ENCODE measurements at places on chromosomes 4 and X.

DNA sequence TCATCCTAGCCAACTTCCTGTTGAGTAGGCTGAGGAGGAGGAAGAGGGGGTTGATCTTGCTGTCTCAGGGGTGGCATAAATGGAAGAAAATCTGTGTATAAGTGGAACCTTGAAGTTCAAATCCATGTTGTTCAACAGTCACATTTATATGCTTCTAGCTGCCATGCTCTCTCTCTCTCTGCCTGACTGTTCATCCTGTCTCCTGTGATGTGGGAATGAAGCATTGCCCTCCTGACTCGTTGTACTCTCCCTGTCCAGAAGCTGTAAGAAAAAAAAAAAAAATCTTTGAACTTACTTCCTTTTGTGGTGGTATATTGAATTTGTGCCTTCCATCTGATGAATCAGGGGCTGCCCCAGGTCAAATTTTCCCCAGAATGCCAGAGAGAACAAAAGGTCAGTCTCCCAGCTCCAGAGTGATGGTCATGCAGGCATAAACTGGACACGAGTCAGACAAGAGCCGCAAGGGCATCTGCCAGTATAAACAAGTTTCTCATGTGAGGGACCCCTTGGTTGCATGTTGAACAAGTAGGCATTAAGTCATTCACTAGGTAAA lies 257.0 kb downstream of the IDS start:
- DNase-seq = no peak

DNA sequence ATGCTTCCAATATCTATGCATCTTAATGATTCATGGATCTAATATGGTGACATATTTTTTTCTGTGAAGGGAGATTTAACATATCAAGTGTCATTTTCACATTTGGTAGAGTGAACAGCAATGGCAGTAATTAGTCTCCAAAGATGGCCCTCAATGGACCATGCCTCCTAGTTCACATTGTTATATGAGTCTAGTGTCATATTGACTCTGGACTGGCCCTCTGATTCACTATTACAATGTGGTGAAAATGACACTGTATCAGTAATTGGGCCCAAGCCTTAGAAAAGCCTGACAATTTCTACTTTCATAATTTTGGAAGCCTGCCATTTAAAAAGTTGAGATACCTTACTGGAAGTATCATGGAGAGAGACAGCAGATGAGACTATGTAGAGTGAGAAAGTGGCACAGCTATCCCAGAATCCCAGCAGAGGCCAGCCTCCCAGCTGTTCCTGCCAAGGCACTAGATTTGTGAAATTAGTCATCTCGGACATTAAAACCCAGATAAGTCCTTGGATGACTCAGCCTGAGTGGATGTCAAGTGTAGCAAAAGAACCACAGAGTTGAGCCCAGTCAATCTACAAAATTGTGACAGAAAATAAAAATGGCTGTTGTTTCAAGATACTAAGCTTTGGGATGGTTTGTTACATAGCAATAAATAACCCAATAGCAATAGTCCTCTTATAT lies 68.4 kb downstream of the ARHGEF38 start:
- DNase-seq = no peak

DNA sequence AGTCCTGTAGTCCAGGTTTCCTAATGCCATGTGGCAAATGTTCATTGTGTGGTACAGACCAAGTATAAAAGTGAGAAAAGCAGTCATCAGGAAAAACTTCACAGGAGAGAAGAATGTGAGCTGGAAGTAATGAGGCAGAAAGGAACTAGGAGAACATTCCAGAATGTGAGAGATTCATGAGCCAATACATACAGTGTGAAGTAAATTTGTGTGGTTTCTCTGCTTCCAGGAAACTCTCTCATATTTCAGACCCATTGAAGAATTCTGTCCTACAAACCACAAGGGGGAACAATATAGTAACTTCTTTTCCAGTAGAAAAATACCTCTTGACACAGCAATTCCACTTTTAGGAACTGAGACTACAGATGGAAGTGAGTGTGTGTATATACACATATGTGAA lies 136.5 kb downstream of the RNF150 start:
- DNase-seq = no peak

- DNase-seq = no peak
These were observed 93.5 kb downstream of the GRXCR1 start for GRCh38 chr4:42985976-42986375.

- no peak for DNase-seq
These were observed 68.6 kb downstream of the CDS1 start for GRCh38 chr4:84651499-84651898.

GRCh38 chr4:146098397-146098796 lies 77.1 kb upstream of the LSM6 start:
- DNase-seq = no peak

- DNase-seq = no peak
These were observed 41.3 kb downstream of the RBMX start for GRCh38 chrX:136839196-136839595.

- no peak for DNase-seq
These were observed 3.2 kb upstream of the NEK1 start for GRCh38 chr4:169615467-169616106.

DNA sequence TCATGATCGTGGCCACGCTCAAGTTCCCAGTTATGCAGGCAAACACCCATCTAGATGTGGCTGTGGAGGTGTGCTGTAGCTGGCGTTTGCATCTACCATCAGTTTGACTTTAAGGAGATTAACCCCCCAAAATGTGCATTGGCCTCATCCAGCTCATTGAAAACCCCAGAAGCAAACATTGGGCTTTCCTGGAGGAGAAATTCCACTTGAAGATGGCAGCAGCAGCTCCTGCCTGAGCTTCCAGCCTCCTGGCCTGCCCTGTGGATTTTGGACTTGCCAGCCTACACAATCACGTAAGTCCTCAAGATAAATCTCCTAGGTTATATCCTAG lies 30.2 kb upstream of the SLC25A6 start:
- DNase-seq = no peak

DNA sequence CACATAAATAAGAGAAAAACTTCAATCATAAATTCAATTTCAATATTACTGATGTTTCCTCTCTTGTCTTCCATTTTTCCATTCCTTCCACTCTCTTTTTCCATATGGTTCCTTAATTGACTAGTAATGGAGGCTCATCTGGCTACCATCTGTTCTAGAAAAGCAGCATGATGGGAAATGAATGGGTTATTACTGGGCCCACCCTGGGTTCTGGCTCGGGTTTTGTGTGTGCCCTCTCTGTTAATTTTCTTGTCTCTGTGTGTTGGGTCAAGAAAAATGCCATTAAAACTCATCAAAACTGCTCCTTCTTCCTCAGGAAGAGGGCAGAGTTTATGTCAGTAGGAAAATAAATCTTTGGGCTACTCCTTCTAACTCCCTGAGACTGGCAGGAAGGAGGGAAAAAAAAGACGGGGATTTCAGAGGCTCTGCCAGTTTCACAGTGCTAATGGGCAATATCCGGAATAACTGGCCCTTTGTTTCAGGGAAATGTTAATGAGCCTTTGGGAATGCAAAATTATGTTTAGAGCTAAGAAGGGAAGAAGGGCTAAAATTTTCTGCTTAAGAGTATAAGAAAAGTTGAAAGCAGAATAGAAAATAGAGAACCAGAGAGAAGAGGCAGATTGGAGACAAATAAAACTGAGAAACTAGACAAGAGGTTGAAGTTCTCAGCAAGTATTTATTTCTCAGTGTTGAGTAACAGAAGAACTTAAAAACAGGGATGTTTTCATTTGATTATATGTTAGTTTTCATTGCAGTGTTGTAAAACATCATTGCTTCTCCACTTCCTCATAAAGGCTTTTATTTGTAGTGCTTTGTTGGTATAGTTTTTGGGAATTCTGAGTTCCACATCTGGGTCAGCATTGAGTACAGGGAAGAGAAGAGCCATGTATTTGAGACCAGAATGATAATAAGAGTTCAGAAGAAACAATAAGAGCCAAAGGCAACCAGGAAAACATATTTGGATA lies 19.7 kb downstream of the GABRB1 start:
- DNase-seq = no peak

GRCh38 chrX:149825424-149825823 lies 43.7 kb downstream of the MAGEA9 start:
- no peak for DNase-seq

DNA sequence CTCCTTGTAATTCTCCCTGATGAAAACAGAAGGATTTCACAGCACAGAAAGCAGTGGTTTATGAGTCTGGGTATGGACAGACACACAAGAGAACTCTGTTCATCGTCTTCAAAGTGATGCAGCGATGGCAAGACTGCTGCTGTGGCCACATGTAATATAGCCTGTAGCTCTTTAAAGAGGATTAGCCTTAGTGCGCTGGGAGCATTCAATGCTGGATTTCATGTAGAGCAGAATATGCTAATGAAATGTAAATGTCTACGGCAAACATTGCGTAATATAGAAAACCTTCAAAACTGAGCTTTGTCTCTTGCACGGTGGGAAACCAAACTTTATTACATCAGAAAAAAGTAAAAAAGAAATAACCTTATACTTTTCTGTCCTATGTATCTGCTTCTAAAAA lies 42.9 kb downstream of the ALPK1 start:
- DNase-seq = no peak

- no peak for DNase-seq
These were observed 439.5 kb downstream of the NAF1 start for GRCh38 chr4:162727232-162727631.

DNA sequence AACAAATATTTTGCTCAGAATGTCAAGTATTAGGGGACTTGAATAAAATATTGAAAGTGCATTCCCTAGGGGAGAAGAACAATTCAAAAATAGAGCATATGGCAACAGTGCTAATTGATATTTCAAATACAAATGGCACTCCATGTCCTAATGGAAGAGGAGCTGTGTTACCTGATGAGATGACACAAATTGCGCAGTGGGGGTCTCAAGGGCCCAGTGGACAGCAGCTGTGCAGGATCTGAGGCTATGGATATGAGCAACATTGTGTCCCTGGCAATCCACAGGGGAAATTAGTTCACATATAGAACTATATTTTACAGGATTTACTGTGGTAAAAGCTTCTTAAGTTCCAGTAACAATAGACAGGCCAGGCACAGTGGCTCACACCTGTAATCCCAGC lies 17.4 kb upstream of the USP46 start:
- peak; percentile 18 for DNase-seq
